ENCODE measurements at places on chromosomes 3 and 15.

DNA sequence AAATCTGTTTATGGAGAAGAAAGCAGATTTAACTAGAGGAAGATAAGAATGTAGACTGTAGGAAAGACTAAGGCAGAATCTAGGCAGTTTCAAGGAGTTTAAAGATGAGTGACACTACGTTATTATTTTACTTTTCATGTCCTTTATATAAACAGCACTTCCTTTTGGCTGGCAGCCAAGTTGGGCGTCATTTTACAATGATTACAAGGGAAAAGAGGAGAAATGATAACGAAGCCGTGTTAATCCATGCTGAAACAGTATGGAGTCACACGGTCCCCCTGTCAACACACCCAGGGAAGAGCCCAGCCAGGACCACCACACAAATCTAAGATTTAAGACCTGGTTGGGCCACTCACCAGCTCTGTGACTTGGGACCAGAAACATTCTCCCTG is 83.7 kb upstream of the NEO1 start:
- DNase-seq: no peak

GRCh38 chr3:58898513-58898912 is 151.3 kb downstream of the CFAP20DC start:
- DNase-seq: no peak

GRCh38 chr3:182861348-182861747 is 68.0 kb downstream of the ATP11B start:
- no peak for DNase-seq

DNA sequence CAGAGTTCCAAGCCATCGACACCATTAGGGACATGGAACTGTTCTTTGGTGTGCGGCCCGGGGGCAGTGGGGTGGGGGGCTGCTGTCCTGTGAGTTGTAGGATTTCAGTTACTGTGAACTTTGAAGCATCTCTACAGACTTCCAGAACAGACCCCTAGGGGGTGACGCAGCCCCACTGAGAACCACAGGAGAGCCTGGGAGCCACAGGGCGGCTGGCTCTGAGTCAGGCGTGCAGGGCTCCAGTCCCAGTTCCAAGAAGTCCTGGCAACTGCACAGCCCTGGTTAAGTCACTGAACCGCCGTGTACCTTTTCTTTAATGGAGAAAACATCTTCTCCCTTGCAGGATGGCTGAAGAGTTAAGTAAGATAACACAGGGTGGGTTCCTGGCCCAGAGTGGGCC is 23.5 kb upstream of the LRTM1 start:
- peak; percentile 77 for DNase-seq

- DNase-seq: no peak
These were observed 289.4 kb downstream of the LSAMP start for GRCh38 chr3:116155841-116156240.

DNA sequence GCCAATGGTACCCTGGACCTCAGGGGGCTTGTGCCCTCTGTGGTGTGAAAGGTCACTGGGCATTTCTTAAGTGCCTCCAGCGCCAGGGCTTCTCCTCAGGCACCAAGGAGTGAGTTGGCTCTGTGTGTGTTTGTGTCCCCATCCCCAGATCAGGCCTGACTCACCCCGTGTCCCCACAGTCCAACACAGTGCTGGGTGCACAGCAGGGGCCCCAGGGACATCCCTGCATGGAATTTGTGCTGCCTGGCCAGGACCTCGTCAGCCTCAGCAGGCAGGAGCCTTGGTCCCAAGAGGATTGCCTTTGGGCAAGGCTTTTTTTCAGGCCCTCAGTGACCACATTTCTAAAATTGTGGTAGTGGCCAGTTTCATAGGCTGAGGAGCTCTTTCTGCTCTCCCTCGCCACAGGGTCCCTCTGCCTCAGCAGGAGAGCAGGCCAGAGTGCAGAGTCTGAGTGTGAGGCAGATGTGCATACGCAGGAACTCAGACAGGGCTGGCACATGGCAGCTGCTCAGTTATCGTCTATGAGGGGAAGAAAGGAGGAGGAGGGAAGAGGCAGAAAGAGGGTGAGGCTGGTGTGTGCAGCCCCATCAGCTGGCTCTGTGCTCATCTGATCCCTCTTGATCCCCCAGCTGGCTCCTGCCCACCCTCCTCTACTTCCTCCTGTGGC is 215.6 kb downstream of the RPLP1 start:
- no peak for DNase-seq

DNA sequence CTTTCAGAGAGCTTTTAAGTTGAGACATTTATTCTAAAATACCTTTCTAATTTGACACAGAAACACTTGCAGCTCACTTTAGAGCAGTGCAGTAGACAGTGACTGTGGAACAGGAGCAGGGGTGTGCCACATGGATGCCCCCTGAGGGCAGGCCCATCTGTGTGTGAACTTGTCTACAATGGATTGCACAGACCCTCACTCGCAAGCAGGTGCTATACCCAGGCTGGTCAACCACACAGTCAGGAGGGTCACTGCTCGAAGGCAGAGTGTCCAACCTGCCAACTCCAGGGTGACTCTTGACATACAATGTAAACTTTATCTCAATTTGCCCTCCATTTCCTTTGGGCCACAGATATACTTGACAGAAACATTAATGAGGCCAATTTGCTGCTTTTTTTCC is 437.2 kb downstream of the EPHB1 start:
- no peak for DNase-seq

DNA sequence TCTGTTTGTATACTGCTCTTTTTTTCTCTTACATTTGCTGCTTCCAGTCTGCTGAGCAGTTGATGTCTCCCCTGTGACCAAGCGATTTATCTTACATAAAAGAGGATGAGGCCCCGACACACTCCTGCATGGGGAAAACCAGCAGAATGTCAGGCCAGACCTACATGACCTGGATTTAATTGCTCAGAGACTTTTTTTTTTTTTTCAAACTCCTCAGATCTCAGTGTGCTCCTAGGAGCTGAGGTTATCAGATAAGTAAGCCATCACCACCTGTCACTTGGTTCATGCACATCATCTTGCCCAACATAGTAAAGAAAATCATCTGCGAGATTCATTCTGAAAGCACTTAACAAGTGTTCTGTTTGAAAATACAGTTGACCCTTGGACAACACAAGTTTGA is 163.1 kb downstream of the PLCL2 start:
- DNase-seq: no peak

DNA sequence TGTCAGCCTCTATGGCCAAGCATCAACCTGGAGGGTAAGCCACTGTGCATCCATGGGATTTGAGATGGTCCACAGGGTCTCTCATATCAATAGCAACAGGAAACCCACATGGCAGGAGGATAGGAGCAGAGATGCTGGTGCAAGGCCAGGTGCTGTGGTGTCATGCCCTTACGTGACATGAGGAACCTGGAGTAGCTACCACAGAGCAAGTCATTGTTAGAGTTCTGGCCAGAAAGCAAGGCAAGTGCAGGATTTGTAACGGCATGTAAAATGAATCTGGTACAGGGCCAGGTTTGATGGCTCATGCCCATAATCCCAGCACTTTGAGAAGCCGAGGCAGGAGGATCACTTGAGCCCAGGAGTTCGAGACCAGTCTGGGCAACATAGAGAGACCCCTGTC is 14.8 kb upstream of the ZNF774 start:
- no peak for DNase-seq

DNA sequence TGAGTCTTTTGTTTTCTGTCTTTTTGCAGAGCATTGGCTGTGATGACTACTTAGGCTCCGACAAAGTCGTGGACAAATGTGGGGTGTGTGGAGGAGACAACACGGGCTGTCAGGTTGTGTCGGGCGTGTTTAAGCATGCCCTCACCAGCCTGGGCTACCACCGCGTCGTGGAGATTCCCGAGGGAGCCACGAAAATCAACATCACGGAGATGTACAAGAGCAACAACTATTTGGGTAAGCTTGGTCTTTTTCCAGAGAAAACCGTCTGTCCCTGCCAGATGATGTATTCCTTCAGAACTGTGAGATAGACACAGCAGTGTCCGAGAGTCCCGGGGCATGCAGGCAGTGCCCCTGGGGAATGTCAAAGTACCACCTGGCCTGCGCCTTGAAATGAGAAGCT is 149.9 kb upstream of the NR2E3 start:
- no peak for DNase-seq

- peak; percentile 62 for DNase-seq
These were observed 1.0 kb downstream of the ANP32A start for GRCh38 chr15:68819495-68820294.

DNA sequence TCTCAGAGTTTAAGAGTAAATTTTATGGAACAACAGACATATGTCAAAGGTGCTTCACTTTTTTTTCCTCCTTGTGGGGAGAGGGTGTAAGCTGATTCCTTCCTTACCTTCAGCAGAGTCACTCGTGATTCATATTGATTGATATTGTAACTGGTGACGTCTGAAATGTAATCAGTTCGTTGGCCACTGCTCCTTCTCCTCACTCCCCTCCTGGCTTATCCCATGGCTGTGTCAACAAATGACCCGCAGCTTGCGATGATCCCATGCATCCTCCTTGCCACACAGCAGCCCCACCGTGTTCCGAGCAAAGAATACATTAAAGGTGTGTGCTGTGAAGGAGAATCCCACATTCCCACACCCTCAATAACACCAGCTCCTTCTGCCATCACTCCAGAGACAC is 7.3 kb downstream of the MGLL start:
- no peak for DNase-seq

Measured in SJSA1 (cell line).